Bronchial epithelial cell (primary cell): ENCODE measurements at places on chromosomes 11 and 22.

DNA sequence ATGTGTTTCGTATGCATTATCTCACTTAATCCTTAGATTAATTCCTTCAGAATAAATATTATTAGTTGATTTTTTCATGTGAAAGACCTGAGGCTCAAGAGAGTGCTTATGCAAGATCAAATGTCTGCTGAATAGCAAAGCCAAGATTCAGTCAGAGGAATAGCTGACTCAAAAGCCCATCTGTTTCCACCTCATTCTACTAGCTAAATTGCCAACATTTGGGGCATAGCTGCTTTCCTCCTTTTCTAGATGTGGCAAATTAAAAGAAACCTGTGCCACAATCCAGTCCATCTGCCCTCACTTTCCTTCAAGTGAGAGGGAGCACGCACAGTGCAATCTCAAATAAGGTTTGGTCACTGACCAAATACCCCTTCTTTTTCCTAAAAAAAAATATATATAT lies 121.1 kb downstream of the PAX6 start:
- no peak for DNase-seq

DNA sequence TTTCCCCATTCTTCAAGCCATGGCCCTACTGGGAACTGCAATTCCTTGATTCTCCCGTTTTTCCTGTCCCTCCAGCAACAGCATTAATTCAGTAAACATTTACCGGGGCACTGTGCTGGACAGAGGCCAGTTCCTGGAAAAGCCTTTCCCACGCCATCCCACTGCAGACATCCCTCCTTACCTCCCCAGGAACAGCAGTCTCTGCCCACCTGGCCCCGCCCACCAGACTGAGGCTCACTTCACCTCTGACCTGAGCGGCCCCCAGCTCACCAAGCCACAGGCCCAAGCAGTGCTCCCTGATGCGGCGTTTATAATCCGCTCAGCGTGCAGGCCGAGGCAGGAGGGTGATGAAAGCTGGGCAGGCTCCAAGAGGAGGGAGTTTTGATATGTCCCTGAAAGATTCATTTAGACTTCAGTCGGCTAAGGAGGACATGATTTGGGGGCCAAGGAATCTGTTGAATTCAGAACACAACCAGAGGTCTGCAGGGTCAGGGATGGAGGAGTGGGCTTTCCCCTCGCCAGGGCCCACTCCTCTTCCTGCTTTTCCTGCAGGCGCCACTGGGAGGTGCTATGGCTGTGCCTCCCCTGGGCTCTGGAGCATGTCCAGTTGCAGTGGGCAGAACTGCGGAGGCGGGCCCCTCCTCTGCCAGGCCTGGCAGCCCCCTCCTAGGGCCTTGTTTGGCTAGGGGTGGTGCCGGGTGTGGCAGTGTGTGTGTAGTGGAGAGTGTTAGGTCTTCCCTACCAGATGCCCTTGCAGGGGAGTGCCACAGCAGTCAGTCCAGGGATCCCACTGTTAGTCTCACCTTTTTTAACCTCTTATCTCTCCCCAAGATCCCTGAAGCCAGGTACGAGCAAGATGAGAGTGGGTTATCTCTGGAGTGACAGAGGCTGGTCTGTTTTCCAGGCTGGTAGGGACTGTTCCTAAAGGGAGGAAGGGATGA lies 1.4 kb upstream of the TAGLN start:
- DNase-seq = peak; percentile 12

GRCh38 chr22:30985561-30986208 lies 16.6 kb downstream of the TUG1 start:
- DNase-seq = no peak

- DNase-seq = peak; percentile 63
These were observed 88.6 kb downstream of the PLEKHA7 start for GRCh38 chr11:16925561-16926065.

- no peak for DNase-seq
These were observed 342.1 kb upstream of the NCAM1 start for GRCh38 chr11:112619106-112619505.
